ENCODE measurements at places on chromosomes 12 and 14. TPM values are rescaled to one million over a fixed set of nuclear protein-coding genes. Genes with fewer than 3 reads are reported as not detected.

The COX8C gene
- total RNA-seq: not detected

The RILPL1 gene
- total RNA-seq: 9.1 TPM

The DGKA gene
- 1,507 TPM for total RNA-seq

The FOXN4 gene
- not detected for total RNA-seq

The ALDH2 gene
- total RNA-seq: 3.3 TPM

The TAS2R30 gene
- total RNA-seq: 4.1 TPM

The SYCP3 gene
- 0.71 TPM for total RNA-seq

The ACRBP gene
- 2.3 TPM for total RNA-seq

The TMBIM4 gene
- total RNA-seq: 38.6 TPM

The MAP1LC3B2 gene
- total RNA-seq: 1.7 TPM

The LTBP2 gene
- 0.27 TPM for total RNA-seq

The FAM186B gene
- total RNA-seq: 0.24 TPM

The TMPRSS12 gene
- not detected for total RNA-seq

The POU6F1 gene
- total RNA-seq: 4.3 TPM

The PTGDR gene
- 2.6 TPM for total RNA-seq

The C1RL gene
- total RNA-seq: 33.8 TPM

The NPFF gene
- not detected for total RNA-seq

The FAM161B gene
- total RNA-seq: 6.5 TPM

The TMEM132D gene
- not detected for total RNA-seq

The PPFIA2 gene
- total RNA-seq: not detected

The STRN3 gene
- total RNA-seq: 20.4 TPM

The CLEC2A gene
- total RNA-seq: not detected

The CD4 gene
- total RNA-seq: 246 TPM

The KRT2 gene
- not detected for total RNA-seq

The IAPP gene
- not detected for total RNA-seq

The CCDC38 gene
- total RNA-seq: not detected

The WNT1 gene
- 0.30 TPM for total RNA-seq

The RD3L gene
- total RNA-seq: not detected

The RBP5 gene
- total RNA-seq: 1.4 TPM

The PPHLN1 gene
- 97.6 TPM for total RNA-seq

The TAS2R46 gene
- total RNA-seq: 2.8 TPM

The ADCY6 gene
- 0.22 TPM for total RNA-seq

The MYH7 gene
- total RNA-seq: 0.10 TPM

The RBM23 gene
- total RNA-seq: 134 TPM

The CIROP gene
- not detected for total RNA-seq

The TMEM229B gene
- total RNA-seq: 32.2 TPM

The RFLNA gene
- total RNA-seq: not detected

The CACNA2D4 gene
- total RNA-seq: 9.0 TPM

The FAR2 gene
- total RNA-seq: 11.1 TPM

The KLHL33 gene
- 0.27 TPM for total RNA-seq

The LMNTD1 gene
- not detected for total RNA-seq

The PMCH gene
- not detected for total RNA-seq

The ARHGEF40 gene
- 0.65 TPM for total RNA-seq

The ATP2A2 gene
- 150 TPM for total RNA-seq

The P2RX2 gene
- total RNA-seq: not detected

The SRSF9 gene
- 143 TPM for total RNA-seq

The PLCZ1 gene
- not detected for total RNA-seq

The RNASE7 gene
- total RNA-seq: not detected

The POTEM gene
- total RNA-seq: not detected

The EIF2S3B gene
- total RNA-seq: 0.37 TPM

The SLC25A47 gene
- total RNA-seq: not detected

The DPPA3 gene
- not detected for total RNA-seq

The PAH gene
- not detected for total RNA-seq

The NRXN3 gene
- not detected for total RNA-seq

The JPH4 gene
- not detected for total RNA-seq

The GARIN6 gene
- total RNA-seq: not detected

The BCL7A gene
- total RNA-seq: 5.2 TPM
